ENCODE measurements at places on chromosomes 5 and 9.

DNA sequence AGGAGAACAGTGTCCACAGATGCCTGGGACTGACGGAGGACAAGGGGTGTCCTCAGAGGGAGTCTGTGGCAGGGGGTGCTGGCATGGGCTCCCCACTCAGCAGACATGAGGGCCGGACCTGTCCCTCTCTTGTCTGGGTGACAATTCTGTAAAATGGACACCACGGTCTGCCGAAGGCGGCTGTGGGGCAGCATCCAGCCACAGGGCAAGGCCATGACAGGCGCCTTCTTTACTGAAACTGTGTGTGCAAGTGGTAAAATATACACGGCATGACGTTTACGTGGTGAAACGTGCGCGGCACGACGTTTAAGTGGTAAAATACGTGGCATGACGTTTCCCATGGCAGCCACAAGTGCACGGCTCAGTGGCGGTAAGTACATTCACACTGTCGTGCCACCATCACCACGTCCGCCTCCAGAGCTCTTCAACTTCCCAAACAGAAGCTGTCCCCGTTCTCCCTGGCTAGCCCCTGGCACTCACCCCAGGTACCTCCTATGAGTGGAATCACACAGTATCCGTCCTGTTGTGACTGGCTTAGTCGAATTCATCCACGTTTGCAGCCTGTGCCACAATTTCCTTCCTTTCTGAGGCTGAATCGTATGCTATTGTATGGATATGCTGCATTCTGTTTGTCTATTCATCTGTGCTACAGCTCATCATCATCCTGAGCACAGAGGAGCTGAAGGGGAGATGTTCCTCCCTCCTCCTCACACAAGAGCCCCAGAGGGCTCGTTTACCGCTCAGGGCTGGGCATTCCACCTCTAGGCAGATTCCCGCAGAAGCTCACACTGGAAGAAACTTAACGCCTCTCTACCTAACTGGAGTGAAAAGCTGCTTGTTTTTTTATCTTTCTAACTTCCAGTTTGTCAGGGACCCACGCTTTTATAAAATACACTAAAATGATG lies 52.5 kb downstream of the COL23A1 start:
- DNase-seq = no peak

GRCh38 chr5:61348447-61348846 lies 16.4 kb downstream of the ZSWIM6 start:
- DNase-seq = no peak

DNA sequence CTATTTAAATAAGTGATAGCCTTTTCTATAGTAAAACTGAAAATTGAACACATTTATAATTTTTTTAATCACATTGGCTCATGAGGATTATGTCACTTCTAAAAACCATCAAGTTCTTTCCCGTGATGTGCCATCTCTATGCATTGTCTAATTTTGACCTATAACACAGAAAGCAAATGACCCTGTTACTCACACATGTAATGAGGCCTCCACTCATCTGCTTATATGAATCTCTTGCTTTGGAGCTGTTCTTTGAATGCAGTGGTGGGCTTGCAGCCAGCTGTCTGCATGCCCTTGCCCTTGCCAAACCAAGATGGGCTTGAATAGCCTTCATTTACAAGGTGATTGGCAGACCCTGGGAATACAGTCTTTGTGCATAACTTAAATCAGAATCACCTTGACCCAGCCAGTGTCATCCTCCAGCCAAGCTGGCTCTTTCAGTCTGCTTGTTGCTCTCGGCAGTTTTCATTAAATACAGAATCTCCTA lies 163.2 kb downstream of the TRIO start:
- DNase-seq = no peak

- DNase-seq = no peak
These were observed 23.0 kb downstream of the MARCHF6 start for GRCh38 chr5:10376544-10376943.

- no peak for DNase-seq
These were observed 48.9 kb downstream of the PAX5 start for GRCh38 chr9:36985061-36985768.

- DNase-seq = no peak
These were observed 46.5 kb upstream of the TNFAIP8 start for GRCh38 chr5:119309326-119309725.

GRCh38 chr9:114409103-114409780 lies 21.5 kb upstream of the AKNA start:
- DNase-seq = no peak

DNA sequence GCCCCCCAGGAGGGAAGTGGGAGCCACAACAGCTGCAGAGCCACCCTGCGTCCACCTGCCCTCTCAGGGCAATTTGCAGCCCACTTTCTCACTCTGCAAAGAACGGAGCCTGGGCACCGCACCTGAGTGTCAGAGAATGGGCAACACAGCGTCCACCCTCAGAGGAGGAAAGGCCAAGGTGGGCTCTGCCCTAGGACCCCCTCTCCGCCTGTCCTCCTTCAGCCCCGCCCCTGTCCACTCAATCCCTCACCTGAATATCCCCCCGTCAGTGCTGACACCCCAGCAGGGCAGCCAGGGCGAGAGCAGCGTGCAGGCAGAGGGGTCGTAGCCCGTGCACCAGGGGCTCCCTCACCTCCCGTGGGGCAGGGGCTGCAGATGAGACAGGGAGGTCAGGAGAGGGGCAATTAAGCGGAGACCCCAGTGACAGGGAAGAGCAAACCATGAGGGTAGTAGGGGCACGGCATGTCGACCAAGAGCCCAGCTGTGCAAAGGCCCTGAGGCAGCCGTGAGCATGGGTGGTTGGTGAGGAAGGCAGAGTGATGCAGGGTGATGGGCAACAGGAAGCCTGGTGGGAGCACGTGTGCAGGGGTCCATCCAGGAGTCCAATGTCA lies 140.3 kb downstream of the OLFM1 start:
- no peak for DNase-seq

- DNase-seq = no peak
These were observed 308.2 kb upstream of the PRR16 start for GRCh38 chr5:120155873-120156272.

GRCh38 chr5:41057231-41057630 lies 13.9 kb downstream of the MROH2B start:
- no peak for DNase-seq

GRCh38 chr5:147957901-147958300 lies 51.6 kb upstream of the C5orf46 start:
- no peak for DNase-seq

- no peak for DNase-seq
These were observed 180.4 kb upstream of the ACTBL2 start for GRCh38 chr5:57662991-57663390.

DNA sequence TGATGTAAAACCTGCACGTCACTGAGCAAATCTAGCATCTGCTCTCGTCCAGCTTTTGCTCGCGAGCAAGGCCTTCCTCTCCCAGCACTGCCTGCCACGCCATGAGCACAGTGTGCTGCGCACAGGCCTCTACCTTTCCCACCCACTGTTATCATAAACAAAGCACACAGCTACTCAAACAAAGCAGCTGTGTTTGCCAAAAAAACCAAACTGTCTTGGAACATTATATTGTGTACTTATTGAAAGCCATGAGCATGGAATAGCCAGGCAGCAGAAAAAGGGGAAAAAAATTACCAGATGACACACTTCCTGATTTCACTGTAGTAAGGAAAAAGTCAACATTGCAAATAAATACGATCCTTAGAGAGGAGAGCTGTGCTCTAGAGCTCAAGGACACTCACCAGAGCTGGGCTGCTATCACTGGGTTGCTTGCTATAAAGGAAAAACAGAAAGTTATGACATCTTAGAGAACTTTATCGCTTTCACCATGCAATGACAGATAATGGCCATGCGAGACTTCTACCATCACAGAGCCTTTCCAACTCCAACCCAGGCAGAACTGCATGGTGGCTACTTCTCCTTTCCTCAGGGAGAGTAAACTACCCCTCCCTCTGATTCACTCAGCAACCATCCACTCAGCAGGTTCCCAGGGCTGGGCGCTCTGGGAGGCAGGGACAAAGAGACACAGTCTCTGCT lies 69.6 kb downstream of the EPB41L4B start:
- DNase-seq = no peak

- no peak for DNase-seq
These were observed 142.9 kb upstream of the POU5F2 start for GRCh38 chr5:93884254-93884653.

DNA sequence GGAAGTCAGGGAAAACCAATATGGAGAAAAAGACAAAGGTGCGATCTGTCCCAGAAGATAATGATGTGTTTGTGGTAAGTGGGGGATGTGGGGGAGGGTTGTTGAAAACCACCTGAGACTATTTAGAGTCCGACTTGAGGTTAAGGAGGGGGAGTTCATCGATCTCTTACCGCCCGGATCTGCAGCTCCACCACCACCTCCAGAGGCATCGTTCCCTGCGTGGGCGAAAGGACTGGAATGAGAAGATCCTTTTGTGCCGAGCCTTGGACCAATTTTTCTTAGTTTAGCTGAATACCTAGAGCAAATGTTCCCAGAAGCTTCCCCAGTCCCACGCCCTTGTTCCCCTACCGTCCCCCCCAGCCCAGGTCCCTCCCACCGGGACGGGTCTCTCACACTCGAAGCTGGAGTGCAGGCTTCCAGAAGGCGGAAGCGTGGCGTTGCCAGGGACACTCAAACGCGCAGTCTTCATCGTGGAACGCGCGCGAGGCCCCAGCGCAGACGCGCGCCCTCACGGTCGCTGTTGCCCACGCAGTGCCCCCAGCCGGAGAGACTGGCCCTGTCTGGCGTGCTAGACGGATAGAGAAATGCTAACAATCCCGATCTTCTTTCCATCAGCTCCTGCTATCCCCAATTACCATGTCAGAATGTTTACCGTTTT lies at the start of gene SPATA6L:
TSS of gene SPATA6L (minus strand) at position 439 of the 658 bp plus-strand sequence. CDS start at position 209, 230 bp downstream.
- DNase-seq = peak; percentile 59

DNA sequence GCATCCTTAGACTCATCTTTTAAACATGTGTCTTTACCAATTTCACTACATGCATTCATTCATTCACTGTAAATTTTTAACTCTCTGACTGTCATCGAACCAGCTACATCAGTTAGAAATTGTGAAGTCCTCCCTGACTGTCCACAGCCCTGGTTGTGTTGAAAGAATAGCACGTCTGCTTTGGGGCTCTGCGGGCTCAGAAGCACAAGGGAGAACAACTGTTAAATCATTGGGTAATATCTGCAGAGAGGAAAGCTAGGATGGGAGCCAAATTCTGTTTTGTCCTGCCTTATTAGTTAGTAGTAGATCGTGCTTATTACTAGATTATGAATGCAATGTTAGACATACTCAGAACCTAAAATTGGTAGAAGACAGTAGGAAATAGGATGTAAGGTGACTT lies 26.3 kb upstream of the FAM120AOS start:
- no peak for DNase-seq

DNA sequence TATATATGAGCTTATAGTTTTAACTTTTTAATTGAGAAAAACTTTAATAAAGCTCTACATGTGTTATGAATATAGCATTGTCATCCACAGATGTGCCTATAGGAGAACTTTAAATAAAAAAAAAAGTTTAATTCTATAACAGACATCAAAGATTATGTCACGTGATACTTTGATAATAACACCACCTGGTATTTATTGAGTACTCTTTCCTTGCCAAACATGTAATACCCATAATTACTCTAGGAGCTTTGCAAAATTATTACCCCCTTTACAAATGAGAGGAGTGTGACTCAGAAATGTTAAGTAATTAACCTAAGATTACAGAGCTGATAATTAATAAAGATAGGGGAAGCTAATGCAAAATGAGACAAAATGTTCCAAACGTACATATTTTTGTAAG lies 43.0 kb downstream of the ITGA2 start:
- DNase-seq = no peak

All from mesothelial cell of epicardium (in vitro differentiated cells).